ENCODE measurements at places on chromosomes 6 and 20.

DNA sequence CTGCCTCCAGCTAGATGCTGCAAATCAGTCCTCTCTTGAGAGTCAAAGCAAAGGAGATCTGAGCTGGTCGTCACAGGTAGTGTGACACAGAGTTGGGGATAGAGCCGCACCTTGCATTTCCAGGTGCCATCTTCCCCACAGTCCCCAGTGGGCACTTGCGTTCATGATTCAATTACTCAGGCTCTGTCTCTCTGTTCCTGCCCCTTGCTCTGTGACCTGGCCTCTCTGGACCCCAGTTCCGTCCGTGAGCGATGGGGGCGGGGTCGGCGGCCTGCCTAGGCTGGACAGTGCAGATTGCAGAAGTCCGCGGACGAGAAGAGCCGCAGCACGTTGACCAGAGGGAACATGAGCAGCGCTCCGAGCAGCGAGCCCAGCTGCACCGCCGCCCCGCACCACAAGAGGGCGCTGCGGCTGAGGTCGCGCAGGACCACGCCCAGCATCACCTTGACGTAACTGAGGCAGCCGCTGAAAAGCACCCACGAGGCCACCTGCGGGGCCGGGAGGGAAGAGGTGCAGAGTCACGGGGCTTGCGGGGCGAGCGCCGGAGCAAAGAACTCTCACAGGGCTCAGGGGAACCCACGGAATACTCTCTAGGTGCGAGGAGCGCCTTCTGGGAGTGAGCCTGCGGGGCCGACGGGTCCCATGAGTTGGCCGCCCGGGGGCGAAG, 7.4 kb downstream of the SLC52A3 start:
- no peak for DNase-seq

GRCh38 chr20:48800177-48800576, 27.6 kb downstream of the PREX1 start:
- no peak for DNase-seq

GRCh38 chr6:3871515-3871914, 22.3 kb downstream of the FAM50B start:
- DNase-seq = no peak

- DNase-seq = no peak
Observed at GRCh38 chr20:31948008-31948407, 3.8 kb downstream of the PDRG1 start.

DNA sequence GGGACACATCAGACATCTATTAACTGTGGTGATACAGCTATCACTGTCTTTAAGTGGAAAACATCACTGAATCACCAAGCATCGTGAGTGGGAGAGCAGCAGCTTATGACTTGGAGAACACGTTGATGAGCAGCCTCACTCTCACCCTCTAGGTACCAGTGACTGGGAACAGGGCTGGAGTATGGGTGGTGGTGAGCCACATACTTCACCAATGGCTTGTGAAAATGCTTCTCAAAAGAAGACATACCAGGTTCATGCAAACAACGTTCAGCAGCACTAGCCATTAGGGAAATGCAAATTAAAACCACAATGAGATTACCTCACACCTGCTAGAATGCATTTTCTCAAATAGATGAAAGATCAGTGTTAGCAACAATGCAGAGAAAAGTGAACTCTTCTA, 25.3 kb downstream of the SNX5 start:
- DNase-seq = no peak
